ENCODE measurements at places on chromosomes 2 and 18.
A peak's percentile ranks its signal among the peaks of the same experiment; 100 is the strongest.

- DNase-seq = no peak
These were observed 28.7 kb upstream of the CABLES1 start for GRCh38 chr18:23106575-23106974.

- DNase-seq = no peak
These were observed 135.2 kb downstream of the MCFD2 start for GRCh38 chr2:46780411-46780800.

GRCh38 chr18:51169731-51170130 lies 27.8 kb downstream of the MEX3C start:
- no peak for DNase-seq

GRCh38 chr2:163997466-163997865 lies 261.7 kb upstream of the FIGN start:
- no peak for DNase-seq

DNA sequence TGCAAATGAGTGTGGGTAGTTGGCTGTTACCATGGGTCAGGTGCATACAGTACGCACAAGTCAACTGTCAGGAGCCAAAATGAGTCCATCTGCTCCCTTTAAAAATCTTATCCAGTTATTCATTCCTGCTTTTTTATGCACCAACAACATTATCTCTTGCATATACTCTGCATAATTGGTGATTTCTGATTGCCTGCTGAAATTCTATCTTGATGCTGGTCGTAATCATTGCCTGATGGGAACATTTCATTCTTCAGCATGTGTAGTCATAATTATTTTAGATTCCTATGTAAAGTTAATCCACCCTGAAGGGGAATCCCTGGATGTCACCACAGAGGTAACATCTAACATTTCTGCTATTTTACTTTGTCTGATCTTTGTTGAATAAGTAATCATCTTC lies 102.2 kb upstream of the RND3 start:
- DNase-seq = no peak

DNA sequence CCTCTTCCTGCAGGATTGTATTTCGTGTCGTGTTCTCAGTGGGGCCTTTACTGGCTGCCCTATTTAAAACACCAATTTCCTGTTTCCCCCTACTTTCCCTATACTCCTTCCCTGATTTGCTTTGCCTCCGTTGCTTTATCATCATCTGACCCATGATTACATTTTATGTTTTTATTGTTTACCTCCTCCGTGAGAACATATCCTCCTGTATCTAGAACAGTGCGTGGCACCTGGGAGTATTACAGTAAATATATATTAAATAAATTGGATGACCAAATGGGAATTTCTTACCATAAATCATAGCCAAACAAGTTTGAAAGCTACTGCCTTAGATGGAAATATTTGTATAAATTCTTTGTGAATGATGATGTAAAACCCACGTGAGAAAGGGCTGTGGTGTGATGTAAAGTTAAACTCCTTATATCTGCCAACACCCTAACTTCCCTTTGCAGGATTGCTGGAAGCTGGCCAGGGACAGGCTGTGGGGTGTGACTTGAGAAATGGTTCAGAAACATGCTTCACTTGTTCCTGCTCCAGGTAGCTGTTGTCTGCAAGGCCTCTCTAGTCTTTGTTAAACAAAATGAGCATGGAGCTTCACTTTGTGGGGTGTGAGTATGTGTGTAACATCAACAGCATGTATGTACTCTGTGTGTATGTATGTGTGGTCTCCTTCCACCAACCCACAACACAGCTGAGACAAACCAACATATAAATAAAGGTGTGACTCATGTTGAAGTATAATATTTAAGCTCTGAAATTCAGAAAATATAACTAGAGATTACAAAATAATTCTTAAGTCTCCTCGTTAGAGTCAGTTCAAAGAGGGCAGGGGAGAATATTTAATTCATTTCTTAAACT lies 40.3 kb downstream of the LHCGR start:
- DNase-seq = no peak

DNA sequence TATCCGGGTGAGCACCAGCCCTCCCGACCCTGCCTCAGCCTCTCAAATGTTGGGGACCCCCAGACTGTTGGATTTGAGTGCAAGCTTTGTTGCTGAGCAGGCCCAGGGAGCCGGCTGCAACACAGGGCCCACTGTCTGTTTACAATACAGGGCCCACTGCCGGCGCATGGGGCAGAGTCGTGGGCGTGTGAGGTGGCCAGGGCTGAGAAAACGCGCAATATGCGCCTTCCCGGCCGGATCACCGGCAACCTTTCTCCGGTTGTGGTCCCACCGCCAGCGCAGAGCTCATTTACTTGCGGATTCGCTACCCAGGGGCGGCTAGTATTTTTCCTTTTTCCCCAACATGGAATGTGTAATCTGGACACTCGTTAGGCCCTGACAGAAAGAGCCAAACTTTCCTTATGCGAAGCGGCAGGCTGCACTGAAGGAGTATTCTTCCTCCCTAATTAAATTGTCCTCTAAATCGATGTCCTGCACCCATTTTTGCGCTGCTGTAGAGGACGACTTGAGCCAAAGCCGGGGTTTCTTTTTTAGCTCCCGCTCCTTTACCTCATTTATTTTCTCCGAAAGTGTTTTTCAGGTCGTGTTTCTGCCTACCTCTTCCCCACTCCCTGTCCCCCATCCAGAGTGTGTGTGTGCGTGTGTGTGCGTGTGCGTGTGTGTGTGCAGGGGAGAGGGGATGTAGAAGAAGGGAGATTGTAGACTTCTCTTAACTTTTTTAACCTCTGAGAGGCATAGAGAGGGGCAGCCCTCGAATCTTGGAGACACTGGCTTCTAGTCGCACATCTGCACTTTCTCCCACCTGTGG lies 2.7 kb downstream of the OTX1 start:
- DNase-seq = no peak

GRCh38 chr2:15300624-15301573 lies 260.2 kb downstream of the NBAS start:
- no peak for DNase-seq

- no peak for DNase-seq
These were observed 75.0 kb downstream of the OSBPL1A start for GRCh38 chr18:24322584-24323136.

GRCh38 chr2:98335271-98335670 lies 11.0 kb upstream of the CNGA3 start:
- no peak for DNase-seq

DNA sequence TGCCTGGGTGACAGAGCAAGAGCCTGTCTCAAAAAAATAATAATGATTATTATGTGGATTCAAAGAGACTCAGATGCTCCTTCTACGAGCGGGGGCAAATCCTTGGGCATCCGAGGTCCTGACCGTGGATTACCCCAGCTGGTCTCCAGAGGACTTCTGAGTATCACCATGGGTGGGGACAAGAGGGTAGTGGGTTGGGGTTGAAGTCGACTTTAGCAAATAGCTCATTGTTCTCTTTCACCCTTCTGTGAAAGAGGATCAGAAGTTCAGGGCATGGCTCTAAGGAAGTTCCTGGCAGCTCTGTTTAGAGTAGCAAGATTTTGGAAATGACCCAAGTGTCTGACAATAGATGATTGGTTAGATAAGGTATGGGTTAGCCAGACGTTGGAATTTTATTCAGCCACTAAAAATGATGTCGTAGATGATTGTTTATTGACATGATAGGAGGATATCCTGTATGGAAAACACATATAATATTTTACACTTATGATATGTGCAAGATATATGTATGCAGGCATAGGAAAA lies 59.0 kb upstream of the SPRED2 start:
- DNase-seq = no peak

- no peak for DNase-seq
These were observed 740 bp downstream of the CHMP3 start for GRCh38 chr2:86562485-86562921.

DNA sequence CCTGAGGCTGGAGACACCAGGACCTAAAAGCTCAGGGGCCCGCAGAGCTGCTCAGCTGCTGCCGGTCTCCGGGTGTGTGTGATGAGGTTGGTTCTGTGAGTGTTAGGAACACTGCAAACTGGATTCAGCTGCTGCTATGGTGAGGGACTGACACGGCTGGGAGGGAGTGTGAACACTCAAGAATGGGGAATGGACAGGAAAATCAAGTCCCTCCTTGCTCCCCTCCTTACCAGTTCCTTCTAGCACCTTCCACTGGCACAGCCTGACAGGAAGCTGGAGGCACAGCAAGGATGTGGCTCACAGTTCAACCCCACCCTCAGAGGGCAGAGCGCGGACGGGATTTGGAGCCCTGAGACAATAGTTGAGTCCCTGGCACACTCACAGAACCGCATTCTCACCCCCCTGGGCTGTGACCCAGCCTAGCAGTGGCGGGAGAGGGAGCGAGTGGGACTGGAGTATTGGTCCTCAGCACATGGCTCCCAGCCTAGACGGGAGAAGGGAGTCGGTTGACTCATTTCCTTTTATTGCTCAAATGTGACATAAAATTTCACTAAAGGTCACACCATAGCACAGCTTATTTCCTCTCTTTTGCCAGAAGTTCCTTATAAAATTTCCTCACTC lies 42.5 kb downstream of the LRRC30 start:
- DNase-seq = no peak

GRCh38 chr2:64779117-64779690 lies 125.5 kb upstream of the SERTAD2 start:
- no peak for DNase-seq

DNA sequence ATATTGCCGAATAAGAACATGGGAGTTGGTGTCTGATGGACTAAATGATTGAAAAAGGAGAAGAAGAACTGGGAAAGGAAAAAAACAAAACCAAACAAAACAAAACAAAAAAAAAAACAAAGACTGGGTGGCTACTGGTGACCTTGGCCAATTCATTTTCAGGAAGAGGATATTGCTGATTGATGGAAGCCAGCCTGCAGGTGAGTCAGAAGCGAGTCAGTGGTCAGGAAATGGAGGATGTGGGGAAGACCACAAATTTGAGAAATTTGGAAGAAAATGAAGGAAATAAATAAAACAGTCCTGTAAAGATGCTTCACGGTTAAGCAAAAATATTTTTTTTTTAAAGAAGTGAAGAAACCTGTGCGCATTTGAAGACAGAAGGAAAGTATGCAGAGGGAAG lies 296.9 kb downstream of the ZNF521 start:
- DNase-seq = no peak

DNA sequence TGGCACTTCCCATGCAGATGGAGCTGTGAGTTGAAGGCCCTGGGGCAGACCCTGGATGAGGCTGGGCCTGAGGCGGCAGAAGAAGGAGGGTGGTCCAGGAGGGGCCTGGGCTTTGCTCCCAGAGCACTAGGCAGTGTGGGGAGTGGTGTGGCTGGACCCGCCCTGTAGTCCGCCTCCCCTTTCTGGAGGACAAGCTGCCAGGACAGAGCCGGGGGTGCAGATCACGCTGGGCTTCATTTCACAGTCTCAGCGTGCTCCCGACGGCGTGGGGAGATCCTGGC lies 49.8 kb downstream of the PTGR3 start:
- DNase-seq = no peak

- DNase-seq = no peak
These were observed 52.9 kb downstream of the REV1 start for GRCh38 chr2:99436874-99437273.

DNA sequence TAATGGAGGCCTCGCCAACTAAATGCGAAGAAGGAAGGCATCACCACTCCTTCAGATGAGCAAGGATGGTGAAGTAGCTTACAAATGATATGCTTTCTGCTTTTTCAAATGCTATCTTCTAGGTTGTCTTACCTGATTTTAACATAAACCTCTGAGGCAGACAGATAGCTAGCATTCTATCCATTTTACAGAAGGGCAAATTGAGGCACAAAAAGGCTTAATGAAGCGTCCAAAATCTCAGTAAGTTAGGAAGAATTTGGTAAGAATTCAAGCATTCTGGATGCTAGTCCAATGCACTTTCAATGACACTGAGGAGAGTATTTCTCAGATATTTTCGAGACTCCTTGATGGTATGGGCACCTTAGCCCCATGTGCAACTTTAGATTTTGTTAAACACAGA lies 81.8 kb downstream of the LRP2 start:
- DNase-seq = no peak

DNA sequence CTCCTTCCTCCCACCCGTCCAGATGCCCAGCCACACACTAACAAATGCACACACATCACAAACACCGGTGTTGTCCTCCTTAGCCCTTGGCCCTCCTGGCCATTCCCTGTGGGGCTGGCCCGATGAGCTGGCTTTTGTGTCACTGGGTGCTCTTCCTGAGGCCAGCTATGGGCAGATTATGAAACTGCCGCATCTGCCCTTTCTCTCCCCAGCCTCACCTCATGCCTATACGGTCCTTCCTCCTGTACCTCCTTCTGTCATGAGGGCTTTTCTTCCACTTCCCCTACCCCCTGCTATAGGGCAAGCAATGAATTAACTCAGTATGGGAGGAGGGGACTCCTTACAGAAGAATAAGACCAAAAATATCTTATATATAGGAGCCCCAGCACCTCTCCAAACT lies 10.3 kb upstream of the INO80C start:
- no peak for DNase-seq

- DNase-seq = no peak
These were observed 97.2 kb downstream of the AGPS start for GRCh38 chr2:177489719-177490301.

DNA sequence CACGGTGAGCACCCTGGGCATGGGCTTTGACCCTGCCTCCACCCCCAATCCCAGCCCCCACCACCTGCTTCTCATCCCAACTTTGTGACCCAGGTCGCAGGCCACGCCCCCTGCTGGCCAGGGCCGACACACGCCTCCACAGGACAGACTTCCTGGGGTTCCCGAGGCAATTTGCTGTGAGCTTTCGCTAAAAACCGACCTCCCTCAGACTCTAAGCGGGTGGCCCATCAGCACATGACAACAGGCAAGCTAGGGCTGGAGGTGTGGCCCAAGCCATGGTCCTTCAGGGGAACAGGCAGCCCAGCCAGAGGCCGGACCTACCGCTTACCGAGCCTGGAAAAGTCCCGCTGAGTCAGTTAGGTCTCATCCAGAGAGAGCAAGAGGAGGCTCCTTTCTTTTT lies 31.9 kb downstream of the C1QL2 start:
- no peak for DNase-seq

- DNase-seq = no peak
These were observed 29.2 kb upstream of the TNP1 start for GRCh38 chr2:216888887-216889622.

- DNase-seq = no peak
These were observed 90.2 kb upstream of the ODC1 start for GRCh38 chr2:10538224-10538894.

GRCh38 chr2:141316606-141317005 lies 814.2 kb downstream of the LRP1B start:
- DNase-seq = no peak

GRCh38 chr2:98757904-98758421 lies 27.0 kb upstream of the MGAT4A start:
- peak; percentile 55 for DNase-seq

DNA sequence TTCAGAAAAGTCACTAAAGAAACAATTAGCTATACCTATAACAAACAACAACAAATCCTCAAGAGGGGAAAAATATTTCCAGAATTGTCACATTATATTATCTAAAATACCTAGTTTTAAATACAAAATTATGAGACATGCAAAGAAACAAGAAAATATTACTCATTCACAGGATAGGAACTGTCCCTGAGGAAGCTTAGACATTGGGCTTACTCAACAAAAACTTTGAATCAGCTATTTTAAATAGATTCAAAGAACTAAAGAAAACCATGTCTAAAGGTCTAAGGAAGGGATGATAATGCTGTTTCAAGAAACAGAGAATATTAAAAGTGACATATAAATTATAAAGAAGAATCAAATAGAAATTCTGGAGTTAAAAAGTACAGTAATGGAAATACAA lies 131.9 kb upstream of the ZNF516 start:
- no peak for DNase-seq

GRCh38 chr2:190812506-190813294 lies 67.9 kb upstream of the GLS start:
- no peak for DNase-seq

GRCh38 chr2:187943772-187944369 lies 347.8 kb upstream of the GULP1 start:
- DNase-seq = no peak
